ENCODE measurements at places on chromosomes 12 and 14. TPM values are rescaled to one million over a fixed set of nuclear protein-coding genes. Genes with fewer than 3 reads are reported as not detected.

PTHLH gene
- total RNA-seq, result 53.5 TPM

DNA sequence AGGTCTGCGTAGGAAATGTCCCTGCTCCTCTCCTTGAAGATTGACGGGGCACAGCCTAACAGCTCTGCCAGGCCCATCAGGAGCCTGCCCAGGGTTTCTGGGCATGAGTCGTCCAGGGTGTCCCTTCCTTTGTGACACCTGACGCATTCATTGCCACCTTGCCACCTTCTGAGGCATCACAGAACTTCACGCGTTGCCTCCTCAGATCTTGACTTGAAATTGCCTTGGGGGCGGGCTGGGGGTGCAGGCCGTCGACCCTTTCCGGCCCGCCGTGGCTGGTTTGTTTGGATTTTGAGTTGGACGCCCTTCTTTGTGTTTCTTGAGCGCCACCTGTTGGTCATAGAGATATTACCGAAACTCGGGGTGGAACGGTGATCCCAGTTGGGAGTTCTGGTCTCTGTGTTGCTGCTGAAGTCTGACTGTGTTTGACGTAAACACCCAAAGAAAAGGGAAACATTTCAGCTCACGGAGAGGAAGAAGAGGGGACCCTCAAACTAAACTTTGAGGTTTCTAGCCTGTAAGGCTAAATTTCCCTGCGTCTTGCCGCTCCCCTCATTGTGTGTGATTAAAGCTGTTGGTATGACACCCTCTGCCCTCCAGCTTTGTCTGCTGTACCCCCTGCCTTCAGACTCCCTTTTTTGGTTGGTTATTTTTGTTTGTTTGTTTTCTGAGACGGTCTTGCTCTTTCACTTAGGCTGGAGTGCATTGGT is 44.6 kb downstream of the MLXIP start:
- peaks cover 2% of the 10 kb centered on the region for H3K36me3 ChIP-seq
- no peak overlapping the region for H3K27ac ChIP-seq

GRCh38 chr12:91921555-91921954 is 224.1 kb downstream of the BTG1 start:
- no peak overlapping the region for H3K4me3 ChIP-seq
- no peaks in the 10 kb centered on the region for H3K27me3 ChIP-seq
- no peak overlapping the region for H3K27ac ChIP-seq

DNA sequence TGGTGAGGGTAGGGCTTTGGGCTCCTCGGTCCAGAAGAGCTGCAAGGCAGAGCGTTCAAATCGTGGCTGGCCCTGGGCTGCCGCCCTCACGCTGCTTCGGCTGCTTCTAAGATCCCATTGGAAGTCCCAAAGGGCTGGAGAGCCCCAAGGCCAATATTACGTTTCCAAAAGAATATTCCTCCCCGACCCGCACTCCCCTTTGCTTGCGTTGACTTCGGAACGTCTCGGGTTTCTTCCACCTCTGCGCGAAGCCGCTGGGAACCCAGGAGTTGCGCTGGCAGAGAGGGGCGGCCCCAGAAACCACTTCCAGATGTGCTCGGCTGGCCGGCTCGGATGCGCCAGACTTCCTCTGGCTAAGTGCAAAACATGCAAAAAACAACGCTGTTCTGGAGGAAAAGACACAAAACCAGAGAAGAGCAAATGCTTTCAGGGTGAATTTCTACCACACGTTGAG is at the start of gene GLT8D2:
TSS of gene GLT8D2 (minus strand) at position 285 of the 454 bp plus-strand sequence. CDS start 30,539 bp downstream, outside the sequence.
- DNase-seq, result peak; percentile 77
- H3K4me3 ChIP-seq, result peak within 1 kb of the TSS; percentile 75
- H3K36me3 ChIP-seq, result no peaks in the 10 kb centered on the region
- peaks cover 15% of the 10 kb centered on the region for H3K4me1 ChIP-seq
- H3K27ac ChIP-seq, result peak within 1 kb of the TSS; percentile 70

DNA sequence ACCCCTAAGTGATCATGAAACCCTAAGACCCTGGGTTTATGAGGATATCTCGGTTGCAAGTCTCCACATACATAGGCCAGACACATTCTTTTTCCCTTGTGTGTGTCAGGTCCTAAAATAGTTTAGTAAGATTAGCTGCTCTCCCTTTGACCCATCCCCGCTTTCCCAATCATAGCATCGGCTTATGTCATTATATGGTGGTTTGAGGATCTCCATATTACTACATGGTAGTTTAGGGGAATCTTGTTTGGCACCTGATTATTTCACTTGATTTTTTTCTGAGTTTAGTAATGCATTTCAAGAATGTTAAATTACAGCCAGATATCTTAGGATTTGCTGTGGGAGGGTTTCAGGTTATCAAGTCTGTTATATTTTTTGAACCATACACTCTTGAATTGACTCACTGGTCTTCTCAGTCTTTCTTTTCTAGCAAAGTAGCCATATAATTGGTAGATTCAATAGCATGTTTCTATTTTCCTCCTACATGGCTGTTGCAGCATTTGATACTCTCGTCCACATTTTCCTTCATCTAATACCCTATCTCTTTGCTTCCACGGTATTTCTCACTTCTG is 68.3 kb upstream of the TRHDE start:
- H3K36me3 ChIP-seq, result no peaks in the 10 kb centered on the region
- no peak for DNase-seq
- H3K27ac ChIP-seq, result no peak overlapping the region
- H3K27me3 ChIP-seq, result no peaks in the 10 kb centered on the region
- H3K4me1 ChIP-seq, result no peaks in the 10 kb centered on the region
- no peak overlapping the region for H3K4me3 ChIP-seq

Data from astrocyte (in vitro differentiated cells and primary cell).